ENCODE measurements at places on chromosomes 2 and 18.

DNA sequence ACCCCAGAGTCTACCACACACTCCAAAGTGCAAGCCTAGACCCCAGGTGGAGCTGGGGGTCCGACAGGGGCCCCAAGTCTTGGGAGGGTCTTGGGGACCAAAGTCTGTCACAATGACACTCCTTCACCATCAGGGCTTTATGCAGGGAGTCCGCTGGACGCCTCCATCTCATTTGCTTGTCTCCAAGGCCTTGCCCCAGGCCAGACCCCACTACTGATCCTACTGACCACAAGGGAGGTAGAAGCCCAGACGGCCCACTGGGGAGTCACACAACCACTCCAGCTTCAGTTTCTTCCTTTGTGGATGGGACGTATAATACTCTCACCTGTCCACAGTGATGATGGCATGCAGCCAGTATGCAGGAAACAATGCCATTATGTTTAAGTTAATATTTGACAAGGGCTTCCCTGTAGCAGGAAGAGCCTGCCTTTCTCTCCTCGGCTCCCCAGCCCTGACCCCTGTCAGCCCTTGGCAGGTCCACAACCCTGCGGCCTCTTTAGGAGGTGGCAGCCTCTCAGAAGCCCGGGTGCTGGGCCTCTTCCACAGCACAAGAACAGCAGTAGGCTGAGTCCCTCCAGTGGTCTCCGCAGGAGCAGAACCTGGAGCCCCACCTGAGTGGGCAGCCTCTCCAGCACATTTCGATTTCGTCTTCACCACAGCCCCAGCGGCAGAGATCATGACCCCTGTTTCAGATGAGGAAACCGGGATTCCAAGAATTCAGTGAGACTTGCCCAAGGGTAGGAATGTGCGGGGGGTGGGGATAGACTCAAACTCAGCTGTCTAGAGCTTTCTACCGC lies 6.5 kb downstream of the BIN1 start:
- DNase-seq: no peak

- DNase-seq: peak; percentile 93
Observed at GRCh38 chr2:218959141-218959731, at the start of gene CDK5R2. Gene CDK5R2, plus strand, starts transcription at chr2:218959666. Its CDS starts 155 bp downstream, at chr2:218959821.

DNA sequence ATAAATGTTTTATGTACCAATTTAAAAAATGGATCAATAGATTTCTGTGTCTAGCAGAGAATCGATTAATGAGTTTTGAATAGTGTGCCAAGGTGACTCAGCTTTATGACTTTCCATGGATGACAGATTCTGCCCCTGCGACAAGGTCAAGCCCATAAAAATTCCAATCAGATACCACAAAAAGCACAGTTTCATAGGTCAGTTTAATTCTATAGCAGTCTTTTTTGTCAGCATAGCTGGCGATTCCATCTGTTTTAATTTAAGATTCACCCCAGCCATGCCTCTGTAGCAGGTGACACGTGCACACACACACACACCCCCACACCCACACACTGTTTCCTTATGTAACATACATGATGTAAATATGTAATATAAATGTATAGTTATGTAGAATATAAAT lies 28.9 kb downstream of the RAB31 start:
- DNase-seq: no peak

GRCh38 chr2:106965611-106966010 lies 79.6 kb upstream of the ST6GAL2 start:
- DNase-seq: no peak

- DNase-seq: no peak
Observed at GRCh38 chr2:9154061-9154460, 52.6 kb upstream of the ASAP2 start.

DNA sequence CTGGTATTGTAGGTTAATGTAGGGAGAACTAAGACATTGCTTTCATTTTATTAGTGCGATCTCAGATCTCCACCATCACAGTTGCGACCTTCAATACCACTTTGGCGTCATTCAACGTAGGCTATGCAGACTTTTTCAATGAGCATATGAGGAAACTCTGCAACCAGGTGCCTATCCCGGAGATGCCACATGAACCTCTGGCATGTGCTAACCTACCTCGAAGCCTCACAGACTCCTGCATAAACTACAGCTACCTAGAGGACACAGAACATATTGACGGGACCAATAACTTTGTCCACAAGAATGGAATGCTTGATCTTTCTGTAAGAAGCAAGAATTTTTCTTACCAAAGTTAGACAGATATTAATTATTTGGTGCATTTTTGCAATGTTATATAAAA lies 47.3 kb downstream of the UNC80 start:
- DNase-seq: no peak

DNA sequence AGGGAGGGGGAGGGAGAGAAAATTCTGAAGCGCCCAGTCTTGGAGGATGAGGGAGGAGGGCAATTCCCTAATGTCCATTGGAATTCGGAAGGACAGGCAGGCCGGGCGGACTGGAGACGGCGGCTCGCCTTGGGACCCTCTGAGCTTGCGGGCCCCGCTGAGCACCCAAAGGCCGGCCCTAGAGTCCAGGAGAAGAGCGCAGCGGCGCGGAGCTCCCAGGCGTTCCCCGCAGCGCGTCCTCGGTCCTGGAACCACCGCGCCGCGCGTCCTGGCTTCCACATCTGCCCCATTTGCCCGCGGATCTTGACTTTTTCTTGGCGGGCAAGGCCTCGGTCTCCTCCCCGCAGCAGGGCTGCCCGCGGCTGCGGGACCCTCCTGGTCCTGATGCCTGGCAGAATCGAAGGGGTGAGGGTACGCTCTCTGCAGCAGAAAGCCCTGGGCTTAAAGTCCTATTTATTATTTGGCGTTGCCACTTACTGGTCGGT lies 675 bp upstream of the MLPH start:
- no peak for DNase-seq

DNA sequence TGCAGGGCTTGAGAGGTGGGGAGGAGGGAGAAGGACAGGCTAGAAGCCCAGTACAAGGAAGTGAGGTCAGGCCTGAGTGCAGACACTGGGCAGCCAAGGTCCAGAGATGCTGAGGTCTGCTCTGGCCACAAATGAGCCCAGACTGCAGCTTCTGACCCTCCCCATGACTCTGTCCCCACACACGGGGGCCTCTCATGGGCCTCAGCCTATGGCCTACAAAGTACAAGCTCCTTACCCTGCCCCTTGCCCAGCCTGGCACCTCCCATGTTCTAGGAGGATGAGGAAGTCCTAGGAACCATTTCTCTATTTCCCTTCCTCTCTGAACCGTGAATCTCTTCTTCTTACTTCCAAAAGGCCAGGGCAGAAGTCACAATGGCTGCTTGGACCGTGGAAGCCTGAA lies 193.8 kb downstream of the ANKRD30B start:
- no peak for DNase-seq

DNA sequence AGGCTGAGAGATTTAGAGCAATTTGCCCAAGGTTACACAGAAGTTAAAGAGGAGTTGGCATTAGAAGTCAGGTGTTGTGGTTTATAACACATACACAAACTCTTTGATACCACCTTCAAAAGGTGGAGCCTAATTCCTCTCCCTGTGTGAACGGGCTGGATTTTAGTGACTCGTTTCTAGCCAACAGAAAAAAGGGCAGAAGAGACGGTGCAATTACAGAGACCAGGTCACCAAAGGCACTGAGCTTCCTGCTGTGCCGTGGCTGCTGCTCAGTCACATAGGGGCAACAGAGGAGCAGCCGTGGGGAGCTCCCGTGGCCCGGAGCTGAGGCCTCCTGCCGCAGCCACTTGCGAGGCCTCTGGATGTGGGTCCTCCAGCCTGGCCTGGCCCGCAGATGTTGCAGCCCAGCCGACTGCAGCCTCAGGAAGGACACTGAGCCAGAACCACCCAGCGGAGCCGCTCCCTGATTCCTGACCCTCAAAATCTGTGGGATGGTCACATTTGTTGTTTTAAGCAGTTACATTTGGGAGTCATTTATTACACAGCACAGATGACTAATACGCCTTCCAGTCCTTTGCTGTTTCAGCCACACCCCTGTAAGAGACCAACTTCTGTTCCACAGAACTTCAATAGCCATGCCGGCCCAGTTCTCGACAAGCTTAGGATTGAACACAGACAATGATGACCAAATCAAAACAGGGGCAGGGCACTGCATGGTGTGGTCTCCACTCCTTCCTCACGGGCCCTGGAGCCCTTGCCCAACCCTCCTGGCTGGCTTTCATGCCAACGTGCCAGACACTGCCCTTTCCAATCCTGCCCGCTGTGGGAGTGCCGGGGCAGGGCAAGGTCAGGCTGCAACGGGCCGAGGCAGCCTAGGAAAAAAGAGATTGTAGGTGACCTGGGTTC lies 17.1 kb downstream of the EDAR start:
- DNase-seq: no peak
